ENCODE measurements at places on chromosomes 7 and 10.

GRCh38 chr10:36126076-36126475, 484.0 kb upstream of the FZD8 start:
- no peak overlapping the region for H3K4me3 ChIP-seq
- no peak overlapping the region for H3K27ac ChIP-seq
- no peaks in the 10 kb centered on the region for H3K27me3 ChIP-seq
- DNase-seq, result no peak
- no peaks in the 10 kb centered on the region for H3K36me3 ChIP-seq
- no peaks in the 10 kb centered on the region for H3K4me1 ChIP-seq

DNA sequence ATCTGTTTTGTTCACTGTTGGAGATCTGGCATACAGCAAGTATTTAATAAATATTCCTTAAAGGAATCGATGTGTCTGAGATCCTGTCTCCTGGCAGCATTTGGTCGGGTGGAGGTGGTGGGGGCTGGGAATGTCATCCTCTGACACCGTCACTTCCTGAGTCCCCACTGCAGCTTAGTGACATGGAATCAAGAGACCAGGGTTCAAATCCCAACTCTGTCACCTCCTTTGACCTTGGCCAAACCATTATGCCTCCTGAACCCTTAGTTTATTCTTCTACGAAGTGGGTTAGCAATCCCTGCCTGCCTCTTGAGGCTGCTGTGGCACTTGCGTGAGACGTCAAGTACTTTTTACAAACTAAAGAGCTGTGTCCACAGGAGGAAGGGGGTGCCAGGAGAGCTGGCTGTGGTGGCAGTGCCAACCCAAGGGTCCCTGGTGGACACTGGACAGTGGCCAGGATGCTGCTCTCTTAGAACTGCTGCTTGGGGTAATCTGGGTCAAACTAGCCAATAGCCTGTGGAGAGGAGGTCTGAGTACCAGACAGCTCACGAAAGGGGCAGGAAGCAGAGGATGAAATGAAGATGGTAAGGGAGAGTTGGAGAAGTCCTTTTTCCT, 8.0 kb upstream of the ZMIZ1 start:
- DNase-seq, result no peak
- no peak overlapping the region for H3K4me3 ChIP-seq
- no peak overlapping the region for H3K27ac ChIP-seq
- peaks cover 19% of the 10 kb centered on the region for H3K4me1 ChIP-seq

GRCh38 chr7:102392330-102392729, 3.8 kb upstream of the PRKRIP1 start:
- H3K27me3 ChIP-seq, result no peaks in the 10 kb centered on the region
- no peak for DNase-seq
- H3K4me3 ChIP-seq, result no peak overlapping the region
- peaks cover 5% of the 10 kb centered on the region for H3K36me3 ChIP-seq
- H3K4me1 ChIP-seq, result peaks cover 25% of the 10 kb centered on the region
- no peak overlapping the region for H3K27ac ChIP-seq

DNA sequence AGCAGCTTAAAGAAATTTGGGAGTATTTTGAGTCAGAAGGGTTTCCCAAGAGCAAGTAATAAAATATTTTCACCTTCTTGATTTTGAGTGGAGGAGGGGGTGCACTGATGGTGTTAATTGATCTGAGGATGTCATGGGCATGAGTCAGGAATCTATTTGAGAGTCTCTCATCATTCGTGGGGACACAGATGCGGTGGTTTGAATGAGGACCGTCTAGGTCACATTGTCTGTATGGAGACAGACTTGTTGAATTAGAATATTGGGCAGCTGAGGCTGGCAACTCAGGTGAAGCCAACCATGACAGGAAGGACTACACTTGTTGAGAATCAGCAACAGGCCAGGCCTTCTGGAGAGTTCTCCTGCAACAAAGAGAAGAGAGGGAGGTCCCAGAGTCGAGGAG, 127.0 kb downstream of the INSYN2A start:
- no peaks in the 10 kb centered on the region for H3K36me3 ChIP-seq
- no peak for DNase-seq
- no peak overlapping the region for H3K27ac ChIP-seq
- no peaks in the 10 kb centered on the region for H3K4me1 ChIP-seq
- H3K27me3 ChIP-seq, result no peaks in the 10 kb centered on the region
- no peak overlapping the region for H3K4me3 ChIP-seq

DNA sequence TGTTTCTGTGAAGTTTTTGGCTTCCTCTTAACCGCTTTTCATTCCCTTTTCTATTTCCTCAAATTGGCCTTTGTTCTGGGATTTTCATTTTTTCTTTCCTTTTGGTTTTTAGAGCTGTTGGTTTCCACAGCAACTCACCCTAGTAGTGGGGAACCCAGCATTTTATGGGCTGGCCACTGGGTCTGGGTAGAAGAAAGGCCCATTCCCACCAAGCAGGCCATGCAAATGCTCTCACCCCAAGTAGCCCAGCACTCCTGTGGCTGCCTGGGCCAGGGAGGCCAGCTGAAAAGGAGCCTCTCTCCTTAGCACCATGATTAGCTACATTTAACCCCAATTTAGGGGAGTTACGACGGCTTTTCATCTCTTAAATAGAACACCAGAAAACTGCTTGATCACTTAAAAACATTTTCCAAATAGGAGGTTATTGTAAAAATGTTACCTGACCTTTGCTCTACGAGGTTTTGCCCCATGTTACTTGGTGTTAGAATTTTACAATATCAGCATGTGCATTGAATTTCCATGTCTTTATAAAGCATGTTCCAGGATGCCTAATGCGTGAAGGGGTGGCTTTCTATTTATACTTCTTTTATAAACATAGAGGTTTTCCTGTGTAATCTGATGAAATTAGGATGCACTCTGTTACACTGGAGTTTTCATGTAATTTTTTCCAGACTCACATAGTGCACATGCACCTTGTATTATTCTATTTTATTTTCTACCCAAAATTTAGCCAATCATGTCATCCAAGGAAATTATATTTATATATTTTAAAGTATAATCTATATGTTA, 75.4 kb downstream of the FAM171A1 start:
- DNase-seq, result no peak
- H3K27ac ChIP-seq, result no peak overlapping the region
- no peaks in the 10 kb centered on the region for H3K36me3 ChIP-seq
- no peak overlapping the region for H3K4me3 ChIP-seq
- H3K27me3 ChIP-seq, result no peaks in the 10 kb centered on the region

DNA sequence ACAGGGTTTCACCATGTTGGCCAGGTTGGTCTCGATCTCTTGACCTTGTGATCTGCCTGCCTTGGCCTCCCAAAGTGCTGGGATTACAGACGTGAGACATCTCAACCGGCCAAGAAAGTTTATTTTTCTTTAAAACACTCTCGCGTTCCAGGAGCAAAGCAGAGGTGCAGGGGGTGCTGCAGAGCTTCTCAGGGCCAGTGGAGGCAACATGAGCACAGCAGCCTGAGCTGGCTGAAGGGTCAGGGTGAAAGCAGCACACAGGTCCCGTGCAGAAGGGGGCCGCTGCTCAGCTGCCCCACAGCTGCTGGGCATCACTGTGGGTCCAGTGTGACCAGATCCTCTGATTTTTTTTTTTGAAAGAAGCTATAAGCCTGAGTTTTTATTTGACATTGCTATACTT, 46.1 kb downstream of the EPHB4 start:
- no peak overlapping the region for H3K27ac ChIP-seq
- H3K36me3 ChIP-seq, result no peaks in the 10 kb centered on the region
- H3K4me1 ChIP-seq, result no peaks in the 10 kb centered on the region
- H3K4me3 ChIP-seq, result no peak overlapping the region
- peaks cover 8% of the 10 kb centered on the region for H3K27me3 ChIP-seq
- no peak for DNase-seq

DNA sequence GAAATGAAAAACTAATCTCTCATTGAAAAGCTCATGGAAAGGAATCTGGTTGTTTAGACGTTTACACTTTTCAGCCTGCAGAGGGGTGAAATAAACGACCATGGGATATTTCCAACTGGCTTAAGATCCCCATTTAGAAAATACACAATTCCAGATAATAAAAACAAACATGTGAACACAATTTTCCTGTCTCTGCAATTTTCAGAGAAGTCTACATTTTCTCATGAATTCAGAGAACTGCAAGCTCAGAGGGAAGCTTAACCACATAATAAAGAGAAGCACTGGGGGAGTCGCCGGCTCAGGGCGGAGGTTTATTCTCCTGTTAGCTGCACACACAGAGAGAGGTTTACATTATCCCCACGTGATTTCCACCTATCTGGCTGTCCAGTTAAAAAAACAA, 215.2 kb downstream of the FANK1 start:
- H3K4me1 ChIP-seq, result no peaks in the 10 kb centered on the region
- H3K36me3 ChIP-seq, result peaks cover 2% of the 10 kb centered on the region
- H3K4me3 ChIP-seq, result no peak overlapping the region
- peaks cover 11% of the 10 kb centered on the region for H3K27me3 ChIP-seq
- H3K27ac ChIP-seq, result no peak overlapping the region
- no peak for DNase-seq

GRCh38 chr7:22665923-22666322, 61.1 kb upstream of the IL6 start:
- peak; percentile 59 for DNase-seq
- peaks cover 74% of the 10 kb centered on the region for H3K4me1 ChIP-seq
- H3K27me3 ChIP-seq, result peaks cover 35% of the 10 kb centered on the region

GRCh38 chr10:69976795-69977546, 75.7 kb upstream of the MACROH2A2 start:
- H3K36me3 ChIP-seq, result peaks cover 6% of the 10 kb centered on the region
- H3K4me3 ChIP-seq, result no peak overlapping the region
- H3K27ac ChIP-seq, result no peak overlapping the region
- peaks cover 30% of the 10 kb centered on the region for H3K27me3 ChIP-seq
- peaks cover 5% of the 10 kb centered on the region for H3K4me1 ChIP-seq

GRCh38 chr7:4282434-4283223, 399.5 kb upstream of the FOXK1 start:
- no peak overlapping the region for H3K4me3 ChIP-seq
- no peak overlapping the region for H3K27ac ChIP-seq
- no peaks in the 10 kb centered on the region for H3K27me3 ChIP-seq
- H3K4me1 ChIP-seq, result no peaks in the 10 kb centered on the region
- no peaks in the 10 kb centered on the region for H3K36me3 ChIP-seq

DNA sequence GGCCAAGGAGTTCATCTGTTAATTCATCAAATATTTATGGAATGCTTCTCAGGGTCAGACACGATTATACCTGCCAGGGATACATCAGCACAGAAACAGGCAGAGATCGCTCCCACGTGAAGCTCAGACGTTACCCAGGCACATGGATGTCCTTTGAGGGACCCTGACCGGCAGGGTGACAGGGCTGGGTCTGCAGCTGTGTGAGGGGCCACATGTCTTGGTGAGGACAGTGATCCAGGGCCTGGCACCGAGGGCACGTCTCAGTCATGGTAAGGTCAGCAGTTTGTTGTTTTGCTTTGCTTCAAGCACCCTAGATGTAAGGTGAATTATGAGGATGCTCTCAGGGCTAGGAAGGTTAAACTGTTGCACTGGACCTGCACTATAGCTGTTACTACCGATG, 227.9 kb downstream of the WDR37 start:
- no peak for DNase-seq
- H3K4me3 ChIP-seq, result no peak overlapping the region
- H3K36me3 ChIP-seq, result no peaks in the 10 kb centered on the region
- peaks cover 14% of the 10 kb centered on the region for H3K4me1 ChIP-seq
- peaks cover 17% of the 10 kb centered on the region for H3K27me3 ChIP-seq

DNA sequence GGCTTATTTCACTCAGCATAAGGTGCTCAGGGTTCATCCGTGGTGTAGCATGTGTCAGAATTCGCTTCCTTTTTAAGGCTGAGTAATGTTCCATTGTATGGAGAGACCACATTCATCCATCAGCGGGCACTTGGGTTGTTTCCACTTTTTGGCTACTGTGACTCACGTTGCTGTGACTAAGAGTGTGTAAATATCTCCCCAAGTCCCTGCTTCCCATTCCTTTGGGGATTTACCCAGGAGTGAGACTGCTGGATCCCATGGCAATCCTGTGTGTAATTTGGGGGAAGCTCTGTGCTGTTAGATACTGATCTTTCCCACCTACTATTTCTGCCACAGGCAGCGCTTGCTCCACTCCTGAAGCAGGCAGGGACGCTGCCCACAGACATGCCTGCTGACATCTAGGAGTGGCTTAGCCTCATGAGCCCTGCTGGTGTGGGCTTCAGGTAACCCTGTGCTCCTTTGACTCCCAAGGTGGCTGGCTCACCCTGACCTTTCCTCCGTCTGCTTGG, 346.0 kb downstream of the FRMD4A start:
- no peak for DNase-seq
- H3K27ac ChIP-seq, result no peak overlapping the region
- H3K36me3 ChIP-seq, result no peaks in the 10 kb centered on the region
- H3K27me3 ChIP-seq, result no peaks in the 10 kb centered on the region
- no peak overlapping the region for H3K4me3 ChIP-seq

- peaks cover 12% of the 10 kb centered on the region for H3K4me1 ChIP-seq
- H3K36me3 ChIP-seq, result no peaks in the 10 kb centered on the region
- no peak overlapping the region for H3K27ac ChIP-seq
- peak overlapping the region; percentile 65 for H3K4me3 ChIP-seq
Observed at GRCh38 chr7:44104860-44105771, 971 bp downstream of the AEBP1 start.

DNA sequence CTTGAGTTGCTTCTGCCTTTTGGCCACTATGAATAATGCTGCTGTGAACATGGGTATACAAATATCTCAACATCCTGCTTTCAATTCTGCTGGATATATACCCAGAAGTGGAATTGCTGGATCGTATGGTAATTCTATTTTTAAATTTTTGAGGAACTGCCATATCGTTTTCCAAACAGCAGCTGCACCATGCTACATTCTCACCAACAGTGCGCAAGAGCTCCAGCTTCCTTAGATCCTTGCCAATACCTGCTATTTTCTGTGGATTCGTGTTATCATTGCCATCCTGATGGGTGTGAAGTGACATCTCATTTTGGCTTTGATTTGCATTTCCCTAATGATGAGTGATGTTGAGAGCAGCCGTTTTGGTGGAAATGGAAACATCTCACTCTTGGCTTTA, 26.7 kb downstream of the FRMD4A start:
- peaks cover 15% of the 10 kb centered on the region for H3K27me3 ChIP-seq
- H3K4me3 ChIP-seq, result no peak overlapping the region
- H3K27ac ChIP-seq, result no peak overlapping the region
- H3K36me3 ChIP-seq, result no peaks in the 10 kb centered on the region
- DNase-seq, result no peak
- no peaks in the 10 kb centered on the region for H3K4me1 ChIP-seq

- H3K4me1 ChIP-seq, result no peaks in the 10 kb centered on the region
- H3K27ac ChIP-seq, result no peak overlapping the region
- H3K36me3 ChIP-seq, result no peaks in the 10 kb centered on the region
- no peak for DNase-seq
- H3K4me3 ChIP-seq, result no peak overlapping the region
Observed at GRCh38 chr7:8357536-8357935, 75.9 kb upstream of the NXPH1 start.

DNA sequence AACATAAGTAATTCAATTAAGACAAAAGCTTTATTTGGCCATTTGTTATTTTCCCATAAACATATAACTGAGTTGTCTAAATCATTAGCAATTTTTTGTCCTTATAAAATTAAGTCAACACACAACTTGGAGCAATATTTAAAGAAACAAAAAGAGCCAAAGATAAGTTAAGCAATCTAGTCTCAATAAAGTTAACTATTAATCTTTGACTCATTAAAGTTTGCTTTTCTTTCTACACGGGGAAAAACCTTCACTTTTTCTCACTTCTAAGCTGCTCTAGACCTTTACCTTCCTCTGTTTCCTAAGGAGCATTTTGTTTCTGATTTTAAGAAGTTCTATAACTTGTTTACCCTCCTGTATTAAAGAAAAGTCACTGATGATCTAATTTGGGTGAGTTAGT, 867.1 kb upstream of the PHF14 start:
- no peaks in the 10 kb centered on the region for H3K27me3 ChIP-seq
- no peak for DNase-seq
- no peaks in the 10 kb centered on the region for H3K4me1 ChIP-seq
- no peak overlapping the region for H3K27ac ChIP-seq
- no peaks in the 10 kb centered on the region for H3K36me3 ChIP-seq
